T-helper 22 cell (primary cell): ENCODE measurements at places on chromosomes 3 and 15.

GRCh38 chr3:124041553-124041952 lies 49.6 kb upstream of the ROPN1 start:
- no peak for DNase-seq

GRCh38 chr3:150603153-150603979 lies at the start of gene SELENOT:
SELENOT (plus strand) TSS chr3:150603321; CDS start chr3:150603363, 42 bp downstream.
- DNase-seq: peak; percentile 87

DNA sequence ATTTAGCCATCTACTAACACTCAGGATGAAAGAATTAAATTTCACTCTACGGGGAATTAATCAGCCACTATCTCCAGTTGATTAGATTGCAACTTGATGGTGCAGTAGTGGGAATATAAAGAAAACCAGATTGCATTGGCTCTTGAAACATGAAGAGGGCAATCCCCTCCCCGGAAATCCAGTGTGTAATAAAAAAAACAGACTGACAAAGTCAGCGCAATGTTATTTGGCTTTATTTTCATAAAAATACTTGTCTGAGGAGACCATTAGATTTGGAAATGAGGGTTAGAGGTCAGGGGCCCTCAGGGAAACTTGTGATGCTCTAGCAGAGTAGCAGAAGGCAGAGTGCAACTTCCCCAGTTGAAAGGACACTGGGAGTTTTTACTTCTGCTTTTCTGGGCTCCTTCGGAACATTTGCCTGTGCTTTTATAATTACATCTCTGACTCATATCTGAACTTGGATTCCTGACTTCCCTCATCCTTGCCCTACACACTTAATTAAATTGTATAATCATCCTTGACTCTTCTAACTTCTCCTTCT lies 326.8 kb downstream of the TUSC7 start:
- no peak for DNase-seq

DNA sequence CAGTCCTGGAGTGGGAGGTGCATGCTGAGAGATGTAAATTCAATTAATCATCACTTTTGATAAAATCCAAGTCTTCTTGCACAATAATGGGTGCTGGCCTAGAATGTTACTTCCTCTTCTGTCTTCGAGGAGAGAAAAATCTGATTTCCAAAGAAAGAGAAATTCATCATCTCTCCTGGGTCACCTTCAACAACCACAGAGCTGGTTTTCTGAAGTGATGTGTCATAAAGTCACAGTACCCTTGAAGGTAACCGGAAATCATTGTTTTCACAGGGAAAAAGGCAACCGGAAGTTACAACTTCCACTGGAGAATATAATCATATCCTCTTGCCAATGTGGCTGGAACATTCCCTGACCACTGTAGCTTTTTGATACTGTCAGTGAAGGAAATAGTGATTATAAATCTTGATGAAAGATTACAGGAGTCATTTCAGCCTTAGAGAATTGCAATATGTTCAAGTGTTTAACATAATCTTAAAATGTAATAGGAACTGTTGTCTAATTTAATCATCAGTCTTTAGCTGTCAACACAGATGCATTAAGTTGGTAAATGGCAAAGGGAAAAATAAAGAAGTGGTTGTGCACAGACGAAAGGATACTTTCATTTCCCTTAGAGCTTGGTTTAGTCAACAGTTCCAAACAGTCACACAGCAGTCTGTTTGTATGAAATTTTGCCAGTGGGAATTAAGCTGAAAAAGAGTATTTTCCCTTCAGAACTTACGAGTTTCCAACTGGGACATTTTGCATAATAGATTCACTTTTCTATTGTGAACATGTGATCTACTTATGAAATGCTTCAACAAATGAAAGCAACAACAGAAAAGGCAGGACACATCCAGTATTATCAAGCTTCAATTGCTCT lies 106.5 kb upstream of the SLC4A7 start:
- no peak for DNase-seq

- no peak for DNase-seq
Measured at GRCh38 chr15:33161209-33161608, 33.3 kb downstream of the FMN1 start.

DNA sequence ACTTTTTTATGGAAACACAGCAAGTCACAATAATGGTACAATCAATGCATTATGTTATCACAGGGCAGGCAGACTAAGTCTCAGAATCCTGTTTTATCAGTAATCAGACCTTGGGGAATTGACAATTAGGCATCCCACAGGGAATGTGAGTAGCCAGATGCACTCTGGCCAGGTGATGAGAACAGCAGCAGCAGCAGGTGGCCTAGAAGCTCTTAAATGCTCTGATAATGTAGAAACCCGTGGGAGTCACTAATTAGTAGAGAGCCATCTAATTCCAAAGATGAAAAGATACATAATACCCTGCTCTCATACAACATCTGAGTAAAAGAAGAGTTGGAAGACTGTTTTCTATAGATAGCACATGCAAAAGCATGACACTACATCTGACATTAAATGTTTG lies 12.6 kb downstream of the CEP152 start:
- DNase-seq: no peak

- no peak for DNase-seq
Measured at GRCh38 chr15:89991312-89991711, 9.8 kb upstream of the ZNF710 start.
